Endodermal cell (in vitro differentiated cells): ENCODE measurements at places on chromosomes 5 and 9. TPM values are rescaled to one million over a fixed set of nuclear protein-coding genes. Genes with fewer than 3 reads are reported as not detected.

GOLPH3 gene
- total RNA-seq = 78.3 to 89.6 TPM (median 89.4 TPM) in 3 replicates

- no peaks in the 10 kb centered on the region for H3K4me1 ChIP-seq
- no peak for DNase-seq
- H3K27me3 ChIP-seq = no peaks in the 10 kb centered on the region
- no peaks in the 10 kb centered on the region for H3K36me3 ChIP-seq
- no peak overlapping the region for H3K4me3 ChIP-seq
- H3K27ac ChIP-seq = no peak overlapping the region
Measured at GRCh38 chr5:15575666-15576065, 75.7 kb downstream of the FBXL7 start.

TLR4 gene
- total RNA-seq = 0.07 TPM in 2 replicates

GRCh38 chr9:69900406-69900805 is 79.8 kb downstream of the CFAP95 start:
- H3K36me3 ChIP-seq = no peaks in the 10 kb centered on the region
- no peak overlapping the region for H3K4me3 ChIP-seq
- no peaks in the 10 kb centered on the region for H3K4me1 ChIP-seq
- no peaks in the 10 kb centered on the region for H3K27me3 ChIP-seq

DDX4 gene
- total RNA-seq = not detected in 2 replicates

TSLP gene
- 0.27 and 0.53 TPM in 2 replicates for total RNA-seq
